ENCODE measurements at places on chromosomes 3 and 15.

DNA sequence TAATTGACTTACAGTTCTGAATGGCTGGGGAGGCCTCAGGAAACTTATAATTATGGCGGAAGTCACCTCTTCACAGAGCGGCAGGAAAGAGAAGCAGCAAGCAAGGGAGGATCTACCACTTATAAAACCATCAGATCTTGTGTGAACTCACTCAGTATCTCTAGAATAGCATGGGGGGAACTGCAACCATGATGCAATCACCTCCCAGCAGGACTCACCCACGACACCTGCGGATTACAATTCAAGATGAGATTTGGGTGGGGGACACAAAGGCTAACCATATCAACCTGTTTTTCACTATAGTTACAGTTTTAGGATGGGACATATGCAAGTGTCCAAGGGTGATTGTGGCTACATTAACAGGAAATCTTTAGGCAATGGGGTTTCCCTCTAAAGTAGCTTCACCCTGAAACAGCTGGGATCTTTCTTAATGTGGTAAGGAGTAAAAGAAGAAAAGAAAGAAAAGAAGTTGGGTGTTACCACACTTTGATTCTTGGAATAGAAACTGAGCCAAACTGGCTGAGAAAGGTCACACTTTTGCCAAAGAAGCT is 453.8 kb downstream of the OTOL1 start:
- DNase-seq: no peak

DNA sequence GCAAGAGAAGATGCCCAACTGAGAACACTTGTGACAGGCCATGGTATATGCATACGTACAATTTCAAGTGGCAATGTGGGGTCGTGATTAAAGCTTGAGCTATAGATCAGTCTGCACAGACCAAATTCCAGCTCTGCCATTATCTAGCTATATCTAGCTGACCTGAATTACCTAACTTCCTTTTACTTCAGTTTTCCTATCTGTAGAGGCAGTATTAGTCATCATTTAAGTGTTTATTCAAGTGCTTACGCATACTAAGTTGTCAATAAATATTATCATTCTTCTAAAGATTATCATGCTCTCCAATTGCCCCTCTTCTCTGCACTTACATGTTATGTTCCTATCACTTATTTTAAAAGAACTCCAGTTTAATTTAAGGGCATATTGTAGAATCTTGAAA is 87.9 kb downstream of the ARPP21 start:
- no peak for DNase-seq

DNA sequence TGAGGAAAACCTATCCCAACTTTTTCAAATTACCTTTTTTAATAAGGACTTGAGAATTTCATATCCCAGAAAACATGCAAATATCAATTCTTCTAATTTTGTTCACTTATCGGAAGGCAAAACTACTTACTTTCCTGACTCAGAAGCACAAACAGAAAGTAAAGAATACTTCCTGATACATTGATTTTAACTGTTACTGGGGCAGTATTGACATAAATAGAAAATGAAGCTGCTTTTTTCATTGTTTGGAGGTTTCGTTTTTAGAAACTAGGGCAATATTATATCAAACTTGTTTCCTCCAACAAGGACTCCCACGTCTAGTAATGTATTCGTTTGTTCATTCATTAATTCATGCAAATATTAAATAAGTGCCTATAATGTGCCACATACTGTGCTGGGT is 19.1 kb downstream of the PAQR9 start:
- no peak for DNase-seq

GRCh38 chr3:4512895-4513616 is 19.9 kb downstream of the ITPR1 start:
- DNase-seq: no peak

GRCh38 chr15:42858540-42858939 is 62.0 kb downstream of the TTBK2 start:
- DNase-seq: no peak

Measured in fibroblast of mammary gland (primary cell).